ENCODE measurements at places on chromosomes 4 and X.

DNA sequence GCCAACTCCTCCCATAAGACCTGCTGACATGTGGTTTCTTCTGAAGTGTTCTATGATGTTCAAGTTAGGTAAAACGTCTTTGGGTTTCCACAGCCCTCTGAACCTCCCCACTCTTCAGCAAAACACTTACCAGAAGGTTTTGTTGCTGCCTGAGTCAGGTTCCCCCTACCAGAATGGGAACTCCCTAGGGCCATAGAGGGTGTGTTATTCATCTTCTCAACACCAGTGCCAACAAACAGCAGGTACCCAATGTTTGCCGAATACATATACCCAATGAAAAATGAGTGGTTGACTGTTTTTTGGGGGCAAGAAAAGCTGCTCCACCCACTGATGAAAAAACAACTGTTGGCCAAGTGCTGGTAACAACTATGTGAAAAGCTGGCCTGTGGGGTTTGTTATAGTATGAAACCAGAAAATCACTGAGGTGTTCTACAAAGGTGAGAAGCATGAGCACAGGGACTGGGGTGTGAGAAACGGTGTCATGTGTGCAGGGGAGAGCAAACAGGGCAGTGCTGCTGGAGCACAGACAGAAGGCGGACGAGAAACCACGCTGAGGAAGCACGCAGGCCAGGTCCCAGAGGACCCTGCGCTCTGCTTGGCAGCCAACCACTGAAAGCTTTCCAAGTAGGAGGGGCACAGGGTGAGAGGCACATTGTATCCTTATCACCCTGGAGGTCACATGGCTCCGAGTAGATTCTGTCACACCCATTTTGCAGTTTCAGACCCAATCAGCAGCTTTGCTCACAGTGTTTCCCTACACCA is 28.8 kb downstream of the ATP8A1 start:
- DNase-seq = peak; percentile 87

DNA sequence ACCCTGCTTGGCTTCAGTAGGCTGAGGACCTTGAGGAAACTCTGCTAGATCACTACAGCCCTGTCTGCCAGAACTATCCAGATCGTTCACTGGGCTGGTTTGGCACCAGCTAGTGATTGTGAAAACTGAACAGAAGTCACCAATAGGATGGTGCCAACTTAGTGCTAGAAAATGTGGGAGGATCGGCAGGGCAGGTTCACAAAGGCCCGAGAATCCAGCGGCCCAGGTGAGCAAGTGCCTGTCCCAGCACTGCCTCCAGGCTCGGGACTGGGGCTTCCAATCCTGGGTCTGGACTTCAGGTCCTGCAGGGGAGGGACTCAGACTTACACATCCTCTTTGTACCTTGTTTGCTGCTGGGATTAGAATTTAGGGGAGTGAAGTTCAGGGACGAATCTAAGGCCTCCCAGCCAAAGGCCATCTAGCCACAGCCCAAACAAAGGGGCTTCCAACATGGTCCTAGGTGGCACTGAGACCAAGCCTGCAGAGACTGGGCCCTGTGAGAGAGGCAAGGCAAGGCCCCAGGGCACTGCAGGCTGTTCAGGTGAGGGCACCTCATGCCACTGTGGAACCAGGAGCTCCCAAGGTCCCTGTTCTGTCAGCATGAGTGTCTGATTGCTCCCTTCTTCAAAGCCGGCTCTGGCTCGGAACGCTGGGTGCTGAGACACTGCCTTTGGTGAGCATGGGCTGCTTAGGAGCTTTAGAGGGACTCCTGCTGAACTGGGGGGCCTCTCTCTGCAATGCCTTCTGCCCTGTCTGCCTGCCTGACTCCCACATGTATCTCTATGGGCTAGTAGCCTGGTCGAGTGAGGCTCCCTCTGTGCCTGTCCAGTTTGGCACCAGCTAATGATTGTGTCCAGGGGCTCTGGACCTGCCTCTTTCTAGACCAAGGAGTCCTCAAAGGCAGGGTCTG is 20.7 kb upstream of the ZNF185 start:
- no peak for DNase-seq

DNA sequence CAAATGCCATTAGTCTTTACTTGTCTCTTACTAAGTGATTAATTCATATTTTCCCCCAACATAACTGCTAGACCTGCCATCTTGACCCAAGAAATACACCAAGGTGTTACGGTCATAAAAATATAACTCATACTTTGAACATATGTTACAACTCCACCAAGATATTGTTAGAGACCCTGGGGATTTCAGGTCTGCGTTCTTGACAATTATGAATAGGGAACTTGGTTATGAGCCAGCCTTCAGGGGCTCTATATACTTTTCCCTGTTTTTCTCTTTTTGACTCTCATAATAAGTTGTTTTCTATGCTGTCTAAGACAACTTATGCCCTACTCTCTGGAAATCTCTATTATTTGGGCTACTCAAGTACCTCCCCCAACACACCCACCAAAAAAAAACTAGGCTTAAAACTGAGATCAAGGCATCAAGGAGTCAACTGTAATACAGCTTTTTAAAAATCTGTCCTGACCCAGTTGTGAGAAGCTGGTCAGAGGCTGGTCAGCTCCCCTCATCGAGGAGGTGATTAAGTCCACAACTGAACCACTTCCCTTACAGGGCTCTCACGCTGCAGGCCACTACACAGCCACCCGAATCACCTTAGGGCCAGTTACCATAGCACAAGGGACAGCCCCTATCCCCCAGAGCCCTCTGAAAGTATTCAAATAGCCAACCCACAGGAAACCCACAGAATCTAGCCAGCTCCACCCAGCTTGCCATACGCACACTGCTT is 10.5 kb upstream of the TLR3 start:
- DNase-seq = no peak

DNA sequence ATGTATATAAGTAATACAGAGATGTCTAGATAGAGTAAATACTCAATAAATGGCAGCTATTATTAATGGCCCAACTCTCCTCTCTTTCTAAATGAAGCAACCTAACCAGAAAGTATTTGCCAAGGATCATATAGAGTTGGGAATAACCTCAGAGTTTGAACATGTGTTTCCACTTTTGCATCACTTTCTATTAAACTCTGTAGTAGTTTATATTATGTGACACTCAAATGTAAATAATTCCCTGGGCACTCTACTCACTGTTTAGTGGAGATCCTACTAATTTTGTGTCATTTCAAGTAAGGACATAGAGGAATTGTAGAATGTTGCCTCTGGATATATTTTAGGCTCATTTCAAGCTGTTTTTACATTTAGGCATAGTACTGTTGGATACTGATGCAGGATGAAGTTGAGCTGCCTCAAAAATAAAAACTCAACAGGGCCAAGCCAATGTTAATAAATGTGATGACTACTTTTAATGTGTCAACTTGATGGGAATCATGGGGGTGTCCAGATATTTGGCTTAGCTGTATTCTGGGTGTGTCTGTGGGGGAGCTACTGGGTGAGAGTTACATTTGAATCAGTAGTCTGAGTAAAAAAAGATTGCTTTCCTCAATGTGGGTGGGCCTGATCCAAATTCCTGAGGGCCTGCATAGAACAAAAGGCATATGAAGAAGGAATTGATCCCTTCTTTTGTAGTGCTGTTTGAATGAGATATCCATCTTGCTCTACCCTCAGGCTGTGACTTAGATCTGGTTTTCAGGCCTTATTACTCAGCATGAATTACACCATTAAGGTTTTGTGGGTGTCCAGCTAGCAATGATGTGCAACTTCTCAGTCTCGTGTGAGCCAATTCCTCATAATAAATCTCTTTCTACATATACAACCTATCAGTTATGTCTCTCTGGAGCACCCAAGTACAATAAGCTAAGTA is 1368.2 kb downstream of the STIM2 start:
- no peak for DNase-seq
